Activated naive CD4-positive, alpha-beta T cell treated with anti-CD3 and anti-CD28 coated beads for 36 hours (primary cell): ENCODE measurements at places on chromosomes 12 and 14. TPM values are rescaled to one million over a fixed set of nuclear protein-coding genes. Genes with fewer than 3 reads are reported as not detected.

- no peak overlapping the region for H3K4me3 ChIP-seq
- H3K36me3 ChIP-seq = peaks cover 16% of the 10 kb centered on the region
- no peak for DNase-seq
- H3K27me3 ChIP-seq = no peaks in the 10 kb centered on the region
- H3K4me1 ChIP-seq = no peaks in the 10 kb centered on the region
Measured at GRCh38 chr12:57309420-57309819, 58.4 kb upstream of the STAC3 start.

- no peaks in the 10 kb centered on the region for H3K36me3 ChIP-seq
- no peak overlapping the region for H3K27ac ChIP-seq
- H3K4me3 ChIP-seq = no peak overlapping the region
- H3K4me1 ChIP-seq = no peaks in the 10 kb centered on the region
Measured at GRCh38 chr14:94933486-94933885, 163.6 kb upstream of the GSC start.

DNA sequence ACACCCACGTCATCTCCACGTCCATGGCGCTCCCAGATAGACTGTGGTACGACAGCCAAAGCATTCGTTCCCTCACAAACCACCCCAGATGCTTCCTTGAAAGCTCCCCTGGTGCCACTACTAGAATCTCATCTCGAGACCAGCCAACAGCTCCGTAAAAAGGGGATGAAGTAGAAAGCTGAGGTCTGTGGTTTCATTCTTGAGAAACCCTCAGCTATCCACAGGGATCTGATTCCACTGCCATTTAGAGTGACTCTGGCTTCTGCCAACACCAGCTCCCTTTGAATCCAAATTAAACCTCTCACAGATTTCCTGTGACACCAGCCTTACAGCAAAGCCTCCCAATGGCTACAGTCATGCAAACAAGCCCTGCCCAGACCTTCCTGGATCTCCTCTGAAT, 18.5 kb upstream of the FOXN3 start:
- H3K27ac ChIP-seq = peak overlapping the region; percentile 19
- H3K4me3 ChIP-seq = no peak overlapping the region
- H3K36me3 ChIP-seq = no peaks in the 10 kb centered on the region
- DNase-seq = no peak
- peaks cover 47% of the 10 kb centered on the region for H3K4me1 ChIP-seq

DNA sequence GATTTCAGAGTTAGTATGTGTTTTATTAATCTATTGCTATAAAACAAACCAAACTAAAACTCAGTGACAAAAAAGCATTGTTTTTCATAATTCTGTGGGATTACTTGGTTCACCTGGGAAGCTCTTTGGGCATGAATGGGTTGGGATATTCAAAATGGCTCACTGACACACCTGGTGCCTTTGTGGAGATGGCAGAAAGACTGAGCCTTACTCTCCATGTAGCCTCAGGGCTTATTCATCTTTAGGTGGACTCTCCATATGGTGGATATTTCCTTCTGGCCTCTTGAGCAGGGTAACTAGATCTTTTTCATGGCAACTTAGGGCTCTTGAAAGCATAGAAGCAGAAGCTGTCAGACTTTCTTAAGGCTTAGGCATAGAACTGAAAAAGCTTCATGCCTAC, 1102.8 kb upstream of the SEL1L start:
- no peaks in the 10 kb centered on the region for H3K36me3 ChIP-seq
- no peak overlapping the region for H3K27ac ChIP-seq
- H3K4me3 ChIP-seq = no peak overlapping the region
- H3K27me3 ChIP-seq = no peaks in the 10 kb centered on the region
- DNase-seq = no peak
- no peaks in the 10 kb centered on the region for H3K4me1 ChIP-seq

SPX gene
- total RNA-seq = 0.57 TPM

GRCh38 chr12:67323007-67323406, 53.8 kb downstream of the CAND1 start:
- H3K4me3 ChIP-seq = no peak overlapping the region
- no peak overlapping the region for H3K27ac ChIP-seq
- peaks cover 14% of the 10 kb centered on the region for H3K4me1 ChIP-seq
- no peaks in the 10 kb centered on the region for H3K27me3 ChIP-seq
- DNase-seq = no peak

ASCL1 gene
- total RNA-seq = not detected

CACNA1C gene
- 0.12 TPM for total RNA-seq

GRCh38 chr14:35068238-35069012, 22.4 kb downstream of the FAM177A1 start:
- no peaks in the 10 kb centered on the region for H3K4me1 ChIP-seq
- H3K4me3 ChIP-seq = no peak overlapping the region
- H3K27ac ChIP-seq = no peak overlapping the region
- H3K36me3 ChIP-seq = peaks cover 11% of the 10 kb centered on the region
- H3K27me3 ChIP-seq = no peaks in the 10 kb centered on the region

FAM90A1 gene
- 0.30 TPM for total RNA-seq

ENDOU gene
- not detected for total RNA-seq

- peaks cover 13% of the 10 kb centered on the region for H3K4me1 ChIP-seq
- H3K27me3 ChIP-seq = peaks cover 2% of the 10 kb centered on the region
- H3K4me3 ChIP-seq = no peak overlapping the region
- H3K36me3 ChIP-seq = no peaks in the 10 kb centered on the region
Measured at GRCh38 chr12:101666052-101666728, 31.2 kb upstream of the CHPT1 start.

GRCh38 chr12:60398547-60398946, 802.7 kb downstream of the SLC16A7 start:
- H3K4me1 ChIP-seq = no peaks in the 10 kb centered on the region
- no peak overlapping the region for H3K4me3 ChIP-seq
- H3K27me3 ChIP-seq = no peaks in the 10 kb centered on the region
- H3K36me3 ChIP-seq = no peaks in the 10 kb centered on the region
- H3K27ac ChIP-seq = no peak overlapping the region

EML1 gene
- 1.2 TPM for total RNA-seq

KLRC3 gene
- total RNA-seq = not detected

GRCh38 chr12:41217727-41218126, 29.6 kb downstream of the PDZRN4 start:
- H3K27ac ChIP-seq = no peak overlapping the region
- no peak for DNase-seq
- H3K36me3 ChIP-seq = no peaks in the 10 kb centered on the region
- no peaks in the 10 kb centered on the region for H3K4me1 ChIP-seq
- no peaks in the 10 kb centered on the region for H3K27me3 ChIP-seq

C12orf54 gene
- total RNA-seq = not detected

FLVCR2 gene
- 5.8 TPM for total RNA-seq

METTL1 gene
- 20.4 TPM for total RNA-seq

GRCh38 chr12:101430456-101430855, 22.9 kb upstream of the ARL1 start:
- no peak overlapping the region for H3K4me3 ChIP-seq
- H3K4me1 ChIP-seq = no peaks in the 10 kb centered on the region
- no peaks in the 10 kb centered on the region for H3K27me3 ChIP-seq
- H3K36me3 ChIP-seq = no peaks in the 10 kb centered on the region
- no peak overlapping the region for H3K27ac ChIP-seq
- no peak for DNase-seq

GRCh38 chr12:28034271-28034670, 61.7 kb upstream of the PTHLH start:
- H3K4me3 ChIP-seq = no peak overlapping the region
- no peaks in the 10 kb centered on the region for H3K36me3 ChIP-seq
- H3K4me1 ChIP-seq = no peaks in the 10 kb centered on the region
- DNase-seq = no peak

DNA sequence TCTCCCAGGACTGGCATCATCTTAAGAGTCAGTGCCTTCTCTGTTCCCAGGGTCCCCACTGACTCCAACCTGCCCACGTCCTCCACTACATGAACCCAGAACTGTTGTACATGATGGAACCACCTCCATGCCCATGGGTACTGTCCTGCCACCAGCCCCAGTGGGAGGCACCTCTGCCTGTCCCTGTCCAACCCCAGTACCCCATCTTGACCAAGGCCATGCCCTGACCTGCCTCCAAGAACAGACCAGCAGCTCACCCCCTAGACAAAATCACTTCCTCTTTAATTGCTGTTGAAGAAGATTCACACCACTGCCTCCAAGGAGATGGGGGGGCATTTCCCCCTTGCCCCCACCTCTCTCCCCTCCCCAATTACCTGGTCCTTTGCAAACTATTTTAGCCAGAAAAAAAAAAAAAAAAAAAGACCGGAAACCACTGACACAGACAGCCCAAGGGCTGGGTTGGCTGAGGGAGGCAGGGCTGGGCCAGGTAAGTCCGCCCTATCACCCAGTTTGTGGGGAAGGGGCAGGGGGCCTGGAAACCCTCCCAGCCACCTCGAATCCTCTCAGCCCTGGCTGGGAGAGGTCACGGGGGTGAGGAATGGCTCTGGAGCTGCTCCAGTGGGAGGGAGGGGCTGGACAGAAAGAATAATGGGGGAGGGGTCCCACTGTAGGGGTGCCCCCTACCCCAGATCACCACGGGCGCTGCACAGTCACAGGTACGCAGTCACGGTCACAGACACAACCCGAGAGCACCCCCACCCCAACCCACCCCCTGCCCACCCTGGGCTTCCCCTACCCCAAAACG, 13.4 kb downstream of the AGAP2 start:
- no peaks in the 10 kb centered on the region for H3K27me3 ChIP-seq
- H3K4me3 ChIP-seq = no peak overlapping the region
- H3K27ac ChIP-seq = peak overlapping the region; percentile 0
- no peak for DNase-seq
- H3K4me1 ChIP-seq = no peaks in the 10 kb centered on the region

- H3K27me3 ChIP-seq = peaks cover 17% of the 10 kb centered on the region
- no peak overlapping the region for H3K4me3 ChIP-seq
- no peaks in the 10 kb centered on the region for H3K36me3 ChIP-seq
- H3K4me1 ChIP-seq = no peaks in the 10 kb centered on the region
Measured at GRCh38 chr14:52081964-52082363, 13.1 kb upstream of the NID2 start.

DNA sequence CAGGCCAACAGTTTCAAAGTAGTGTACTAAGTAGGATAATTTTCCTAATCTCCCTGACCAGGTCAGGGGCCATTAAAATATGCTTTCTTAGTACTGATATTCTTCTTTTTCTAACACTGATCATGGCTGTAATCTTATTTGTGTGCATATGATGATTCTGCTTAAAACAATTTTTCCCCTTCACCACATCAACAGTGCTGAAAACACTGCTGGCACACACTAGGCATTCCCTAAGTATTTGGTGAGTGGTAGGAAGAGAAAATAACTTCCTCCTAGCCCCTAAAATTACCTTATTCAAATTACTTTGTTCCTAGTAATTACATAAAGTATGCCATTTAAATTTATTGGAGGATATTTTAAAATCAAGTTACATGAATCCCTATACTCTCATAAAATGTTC, 49.9 kb upstream of the BBS10 start:
- no peaks in the 10 kb centered on the region for H3K27me3 ChIP-seq
- H3K27ac ChIP-seq = no peak overlapping the region
- peaks cover 6% of the 10 kb centered on the region for H3K36me3 ChIP-seq
- H3K4me1 ChIP-seq = no peaks in the 10 kb centered on the region

IAPP gene
- total RNA-seq = not detected

DNA sequence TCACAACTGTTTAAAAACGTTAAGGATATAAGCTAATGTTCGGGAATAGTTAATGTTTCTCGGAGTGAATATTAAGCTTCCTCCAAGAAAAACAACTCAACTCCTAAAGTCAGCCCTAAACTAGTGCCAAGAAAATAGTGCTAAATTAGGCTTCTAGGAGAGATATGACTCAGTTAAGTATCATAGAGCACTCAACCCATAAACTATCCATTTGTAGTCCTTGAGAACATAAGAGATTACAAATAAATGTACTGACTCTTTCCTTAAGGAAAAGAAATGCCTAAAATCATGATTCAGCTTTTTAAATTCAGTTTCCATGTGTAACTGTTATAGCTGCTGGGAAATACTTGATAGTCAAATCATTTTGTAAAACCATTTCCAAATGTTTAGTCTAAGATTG, 117.1 kb downstream of the HMGA2 start:
- no peak for DNase-seq
- no peaks in the 10 kb centered on the region for H3K36me3 ChIP-seq
- no peaks in the 10 kb centered on the region for H3K4me1 ChIP-seq

DNA sequence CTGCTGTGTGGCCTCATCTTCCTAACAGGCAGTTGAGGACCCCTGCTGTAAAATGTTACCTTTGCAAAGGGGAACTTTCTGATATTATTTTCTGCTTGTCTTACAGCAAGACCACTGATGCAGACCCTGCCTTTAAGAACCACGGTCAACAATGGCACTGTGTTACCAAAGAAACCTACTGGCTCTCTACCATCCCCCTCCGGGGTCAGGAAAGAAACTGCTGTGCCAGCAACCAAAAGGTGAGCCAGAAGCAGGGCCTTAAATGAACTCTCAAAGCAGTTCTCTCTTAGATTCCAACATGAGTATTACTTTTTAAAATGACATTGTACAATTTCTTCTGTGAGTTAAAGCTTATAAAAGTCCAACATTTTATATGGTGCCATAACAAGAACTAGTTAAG, 72.2 kb downstream of the EML1 start:
- H3K27me3 ChIP-seq = peaks cover 9% of the 10 kb centered on the region
- H3K4me3 ChIP-seq = no peak overlapping the region
- H3K27ac ChIP-seq = no peak overlapping the region
- H3K4me1 ChIP-seq = no peaks in the 10 kb centered on the region
- no peak for DNase-seq

- no peaks in the 10 kb centered on the region for H3K27me3 ChIP-seq
- no peak overlapping the region for H3K4me3 ChIP-seq
- H3K27ac ChIP-seq = no peak overlapping the region
- no peaks in the 10 kb centered on the region for H3K36me3 ChIP-seq
- no peaks in the 10 kb centered on the region for H3K4me1 ChIP-seq
- no peak for DNase-seq
Measured at GRCh38 chr12:2120982-2121758, 68.4 kb downstream of the CACNA1C start.

PLEKHH1 gene
- total RNA-seq = 2.2 TPM

- no peaks in the 10 kb centered on the region for H3K27me3 ChIP-seq
- no peaks in the 10 kb centered on the region for H3K4me1 ChIP-seq
- H3K27ac ChIP-seq = no peak overlapping the region
- H3K4me3 ChIP-seq = no peak overlapping the region
- DNase-seq = no peak
- H3K36me3 ChIP-seq = peaks cover 59% of the 10 kb centered on the region
Measured at GRCh38 chr12:94318181-94318580, 141.5 kb downstream of the CEP83 start.

GRCh38 chr12:118874698-118875548, 106.4 kb upstream of the SRRM4 start:
- H3K27ac ChIP-seq = no peak overlapping the region
- no peaks in the 10 kb centered on the region for H3K36me3 ChIP-seq
- no peaks in the 10 kb centered on the region for H3K4me1 ChIP-seq
- H3K27me3 ChIP-seq = no peaks in the 10 kb centered on the region
- no peak for DNase-seq

GRCh38 chr14:92753250-92753649, 4.8 kb upstream of the LGMN start:
- no peaks in the 10 kb centered on the region for H3K36me3 ChIP-seq
- H3K27ac ChIP-seq = no peak overlapping the region
- H3K4me1 ChIP-seq = peaks cover 20% of the 10 kb centered on the region
- DNase-seq = no peak

ZNF219 gene
- 9.2 TPM for total RNA-seq
